ENCODE measurements at places on chromosomes 3 and 15. TPM values are rescaled to one million over a fixed set of nuclear protein-coding genes. Genes with fewer than 3 reads are reported as not detected.

- no peaks in the 10 kb centered on the region for H3K27me3 ChIP-seq
- DNase-seq, result no peak
- no peak overlapping the region for H3K4me3 ChIP-seq
Measured at GRCh38 chr3:39378957-39379777, 4.0 kb upstream of the SLC25A38 start.

- no peaks in the 10 kb centered on the region for H3K27me3 ChIP-seq
- no peak for DNase-seq
- H3K27ac ChIP-seq, result no peak overlapping the region
Measured at GRCh38 chr3:45320986-45321385, 67.4 kb upstream of the LARS2 start.

GRCh38 chr3:112782491-112782890, 64.2 kb downstream of the CD200R1L start:
- H3K36me3 ChIP-seq, result no peaks in the 10 kb centered on the region
- H3K27me3 ChIP-seq, result no peaks in the 10 kb centered on the region
- H3K4me3 ChIP-seq, result no peak overlapping the region
- no peak for DNase-seq

LRRIQ4 gene
- 0.15 TPM for total RNA-seq

DNA sequence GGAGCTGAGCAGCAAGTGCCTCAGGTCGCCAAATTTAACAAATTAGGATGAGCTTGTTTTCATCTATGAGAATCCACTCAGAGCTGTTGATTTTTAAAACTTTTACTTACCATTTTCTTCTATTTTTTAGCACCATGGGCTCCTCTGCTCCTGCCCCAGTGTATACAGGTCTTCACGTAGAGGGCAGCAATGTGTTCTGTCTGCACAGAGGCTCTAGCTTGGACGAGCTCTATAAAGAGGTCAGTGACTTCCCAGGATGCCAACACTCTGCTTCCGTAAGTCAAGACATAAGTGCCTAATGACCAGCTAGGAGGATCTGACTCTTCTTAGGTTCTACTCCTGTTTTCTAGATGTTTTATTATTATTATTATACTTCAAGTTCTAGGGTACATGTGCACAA, 41.2 kb upstream of the CNOT10 start:
- H3K4me1 ChIP-seq, result no peaks in the 10 kb centered on the region
- DNase-seq, result no peak
- H3K36me3 ChIP-seq, result no peaks in the 10 kb centered on the region
